ENCODE measurements at places on chromosomes 2 and 18.

DNA sequence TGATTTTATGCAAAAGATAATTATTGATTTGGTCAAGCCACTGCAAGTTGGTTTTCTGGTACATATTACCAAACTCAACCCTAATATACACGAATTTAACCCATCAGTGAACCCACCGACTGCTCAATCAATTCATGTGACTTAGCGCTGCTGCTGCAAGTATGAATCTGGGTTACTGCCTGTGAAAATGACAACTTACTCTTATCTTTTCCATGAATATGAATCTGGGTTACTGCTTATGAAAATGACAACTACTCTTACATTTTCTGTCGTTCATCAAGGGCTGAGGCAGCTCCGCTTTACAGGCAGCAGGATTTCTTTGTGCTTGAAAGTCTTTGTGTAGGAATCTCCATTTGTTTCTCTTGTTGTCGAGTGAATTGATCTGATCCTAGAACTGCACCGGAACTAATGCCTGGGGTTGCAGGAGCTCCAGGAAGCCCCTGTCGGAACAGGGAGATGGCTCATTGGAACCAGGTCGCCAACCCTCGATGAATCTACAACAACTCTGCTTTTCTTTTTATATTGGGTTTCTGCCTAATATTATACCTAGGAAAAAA lies 22.1 kb upstream of the ALKAL2 start:
- DNase-seq, result no peak

GRCh38 chr2:216352653-216353270 lies 19.5 kb downstream of the MARCHF4 start:
- no peak for DNase-seq

GRCh38 chr2:152477347-152478092 lies 142.5 kb downstream of the FMNL2 start:
- no peak for DNase-seq

- DNase-seq, result no peak
Observed at GRCh38 chr2:27261241-27261925, 1.5 kb downstream of the SLC30A3 start.

DNA sequence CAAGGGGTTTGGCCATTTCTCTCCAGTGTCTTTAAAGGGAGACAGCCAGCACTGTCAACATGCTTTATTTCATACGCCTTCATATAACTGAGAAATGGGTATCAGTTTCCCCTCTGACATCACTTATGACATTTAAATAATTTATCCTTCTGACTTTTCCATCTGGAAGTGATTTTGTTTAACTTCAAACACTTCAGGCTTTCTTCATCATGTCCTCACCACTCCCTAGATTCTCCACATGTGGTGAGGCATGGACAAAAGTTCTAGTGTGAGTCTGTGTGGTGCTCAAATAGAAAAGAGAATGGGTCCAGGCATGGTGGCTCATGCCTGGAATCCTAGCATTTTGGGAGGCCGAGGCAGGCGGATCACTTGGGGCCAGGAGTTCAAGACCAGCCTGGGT lies 158.6 kb downstream of the TXNL1 start:
- DNase-seq, result no peak

- DNase-seq, result no peak
Observed at GRCh38 chr2:143159486-143159840, 30.2 kb downstream of the ARHGAP15 start.

DNA sequence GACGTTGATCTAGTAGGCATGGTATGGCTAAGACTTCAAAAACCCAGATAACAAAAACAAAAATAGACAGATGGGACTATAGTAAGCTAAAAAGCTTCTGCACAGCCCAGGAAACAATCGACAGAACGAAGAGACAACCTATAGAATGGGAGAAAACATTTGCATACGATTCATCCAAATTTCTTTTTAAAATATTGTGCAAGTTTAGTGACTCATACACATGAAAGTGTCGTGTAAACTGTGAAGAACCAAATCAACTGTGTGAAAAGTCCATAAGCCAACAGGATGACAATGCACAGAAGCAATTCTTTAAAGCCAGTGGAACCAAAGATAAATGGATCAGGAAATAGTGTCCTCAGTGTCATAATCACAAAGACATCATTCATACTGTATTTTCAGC lies 671.1 kb downstream of the RNF144A start:
- DNase-seq, result no peak

DNA sequence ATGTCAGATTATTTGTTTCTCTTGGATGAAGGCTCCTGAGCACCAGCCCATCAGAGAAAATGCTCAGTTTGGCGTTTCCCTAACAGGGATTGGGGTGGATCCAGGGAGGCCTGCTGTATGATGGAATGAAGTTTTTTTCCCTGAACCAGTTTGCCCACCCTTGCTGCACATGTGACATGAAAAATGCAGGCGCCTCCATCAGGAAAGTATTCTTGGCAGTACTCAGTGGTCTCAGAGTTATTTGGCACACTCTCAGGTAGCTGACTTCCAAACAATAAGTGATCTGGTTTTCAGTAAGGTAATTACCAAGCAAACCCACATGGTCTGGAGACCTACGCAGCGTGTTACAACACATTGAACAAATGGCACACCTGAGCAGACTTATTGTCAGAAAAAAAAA lies 254.9 kb downstream of the PAX3 start:
- DNase-seq, result no peak
